Breast epithelium (tissue), 4 donors: ENCODE measurements at places on chromosomes 2 and 18. TPM values are rescaled to one million over a fixed set of nuclear protein-coding genes. Genes with fewer than 3 reads are reported as not detected.

The TTR gene
- not detected for total RNA-seq

The DCAF17 gene
- total RNA-seq: 13.3 TPM

The BOLL gene
- 0.29 TPM for total RNA-seq

The UGT1A3 gene
- total RNA-seq: 0.16 TPM

The CNDP1 gene
- total RNA-seq: 0.33 TPM

The FAM237A gene
- not detected for total RNA-seq

The BCL11A gene
- total RNA-seq: 6.2 TPM
